ENCODE measurements at places on chromosomes 1 and 21.
A peak's percentile ranks its signal among the peaks of the same experiment; 100 is the strongest.

- DNase-seq: peak; percentile 15
Observed at GRCh38 chr21:31558189-31558961, 101.1 kb upstream of the SOD1 start.

GRCh38 chr1:52683367-52683940 is 14.7 kb downstream of the COA7 start:
- DNase-seq: no peak

GRCh38 chr1:10347109-10347508 is 51.8 kb upstream of the PGD start:
- no peak for DNase-seq

GRCh38 chr1:233005703-233006102 is 55.3 kb downstream of the NTPCR start:
- DNase-seq: no peak

GRCh38 chr1:193569096-193569982 is 382.9 kb upstream of the B3GALT2 start:
- DNase-seq: no peak

GRCh38 chr1:151713874-151714273 is 2.7 kb downstream of the CELF3 start:
- no peak for DNase-seq

GRCh38 chr1:46530791-46531409 is 20.5 kb downstream of the KNCN start:
- no peak for DNase-seq

GRCh38 chr21:44681152-44681551 is 811 bp downstream of the KRTAP12-1 start:
- no peak for DNase-seq

GRCh38 chr1:174408146-174408545 is 39.6 kb upstream of the GPR52 start:
- no peak for DNase-seq

- DNase-seq: no peak
Observed at GRCh38 chr1:170567214-170567613, 35.2 kb downstream of the GORAB start.

DNA sequence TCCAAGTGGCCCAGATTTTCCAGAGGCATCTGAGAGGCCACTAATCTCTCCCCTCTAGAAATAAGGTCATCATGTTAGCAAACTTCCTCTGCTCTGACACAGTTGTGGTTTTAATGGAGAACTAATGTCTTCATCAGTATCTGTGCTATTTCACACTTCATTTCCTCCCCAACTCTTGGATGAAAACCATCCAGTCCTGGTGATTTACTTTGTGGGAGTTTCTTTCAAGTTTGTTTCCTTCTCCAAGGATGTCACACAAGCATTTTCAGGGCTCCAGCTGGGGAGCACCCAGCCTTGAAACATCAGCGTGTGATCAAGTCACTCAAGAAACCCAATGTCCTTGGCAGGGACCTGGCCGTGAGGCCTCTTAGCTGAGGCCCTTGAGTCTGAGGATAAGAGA is 38.8 kb downstream of the TBX15 start:
- DNase-seq: no peak

DNA sequence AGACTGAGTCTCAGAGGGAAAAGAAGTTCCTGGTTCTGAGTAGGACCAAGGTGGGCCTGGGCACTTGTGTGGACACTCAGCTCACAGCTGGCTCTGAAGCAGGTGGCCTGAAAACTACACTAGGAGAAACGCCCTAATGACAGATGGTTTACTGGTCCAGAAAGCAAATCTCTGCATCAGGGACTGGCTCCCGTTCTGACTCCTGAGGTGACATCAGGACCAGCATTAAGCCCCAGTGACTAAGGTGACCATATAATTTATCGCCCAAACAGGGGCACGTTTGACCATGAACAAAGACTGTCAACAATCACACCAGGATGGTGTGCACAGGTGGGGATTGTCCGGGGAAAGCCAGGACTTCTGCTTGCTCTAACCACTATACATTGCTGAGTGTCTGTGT is 12.2 kb upstream of the CD34 start:
- DNase-seq: no peak

DNA sequence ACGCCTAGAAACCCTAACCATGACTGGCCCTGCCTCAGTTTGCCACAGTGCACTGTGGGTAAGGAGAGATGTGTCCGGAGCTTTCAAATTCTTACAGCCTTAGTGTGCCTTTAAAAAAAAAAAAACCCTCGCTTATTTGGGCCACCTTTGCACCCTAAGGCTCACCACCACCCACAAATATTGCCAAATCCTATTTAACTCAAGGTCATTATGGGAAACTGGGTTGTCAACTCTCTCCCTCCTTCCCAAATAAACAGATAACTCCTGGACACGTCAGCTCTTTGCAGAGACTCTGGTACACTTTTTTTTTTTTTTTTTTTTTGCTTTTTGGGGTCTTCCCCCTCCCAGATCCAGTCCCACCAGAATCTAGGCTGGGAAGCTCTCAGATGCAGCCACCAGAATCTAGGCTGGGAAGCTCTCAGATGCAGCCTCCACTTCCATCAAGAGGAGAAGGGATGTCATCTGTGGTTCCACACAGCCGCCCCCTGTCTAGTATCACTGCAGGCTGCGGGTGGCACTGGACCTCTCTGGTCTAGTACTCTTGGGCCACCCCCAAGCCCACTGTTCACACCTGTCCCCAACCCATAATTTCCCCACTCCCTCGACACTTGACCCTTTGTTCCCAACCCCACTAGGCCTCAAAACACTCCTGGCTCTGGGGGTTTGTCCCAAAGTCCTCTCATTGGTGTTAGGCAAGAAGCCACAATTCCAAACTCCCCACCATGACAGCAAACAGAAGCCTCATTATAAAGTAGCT is 3.4 kb downstream of the DHRS3 start:
- DNase-seq: no peak

DNA sequence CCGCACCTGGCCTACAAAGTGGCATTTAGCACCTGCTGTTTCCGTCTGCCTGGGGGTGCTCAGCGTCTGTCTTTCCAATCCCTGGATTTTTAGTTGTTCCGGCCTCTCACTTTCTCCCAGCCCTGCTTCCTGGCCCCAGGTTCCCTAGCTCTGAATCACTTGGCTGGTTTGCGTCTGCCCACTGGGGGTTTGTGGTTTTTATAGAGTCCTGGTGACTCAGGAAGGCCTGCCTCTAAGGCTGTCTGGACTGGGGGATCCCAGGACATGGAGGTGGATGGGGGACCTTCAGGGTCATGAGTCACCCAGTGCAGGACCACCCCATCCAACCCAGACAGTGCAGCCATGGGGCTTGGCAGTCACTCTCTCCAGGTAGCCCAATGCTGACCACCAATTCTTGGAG is 53.5 kb downstream of the MRPL37 start:
- no peak for DNase-seq

DNA sequence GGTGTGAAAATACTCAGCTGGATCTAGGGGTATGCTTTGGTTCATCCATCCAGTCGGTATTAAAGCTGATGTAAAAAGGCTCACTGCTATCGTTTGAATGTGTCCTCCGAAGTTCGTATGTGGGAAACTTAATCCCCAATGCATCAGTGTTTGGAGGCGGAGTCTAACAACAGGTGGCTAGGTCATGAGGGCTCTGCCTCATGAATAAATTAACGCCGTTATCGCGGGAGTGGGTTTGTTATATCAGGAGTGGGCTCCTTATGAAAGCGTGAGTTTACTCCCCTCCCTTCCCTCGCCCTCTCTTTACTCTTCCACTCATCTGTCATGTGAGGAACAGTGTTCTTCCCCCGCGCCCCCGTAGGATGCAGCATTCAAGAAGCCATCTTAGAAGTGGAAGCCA is 48.9 kb upstream of the ZNF281 start:
- no peak for DNase-seq

DNA sequence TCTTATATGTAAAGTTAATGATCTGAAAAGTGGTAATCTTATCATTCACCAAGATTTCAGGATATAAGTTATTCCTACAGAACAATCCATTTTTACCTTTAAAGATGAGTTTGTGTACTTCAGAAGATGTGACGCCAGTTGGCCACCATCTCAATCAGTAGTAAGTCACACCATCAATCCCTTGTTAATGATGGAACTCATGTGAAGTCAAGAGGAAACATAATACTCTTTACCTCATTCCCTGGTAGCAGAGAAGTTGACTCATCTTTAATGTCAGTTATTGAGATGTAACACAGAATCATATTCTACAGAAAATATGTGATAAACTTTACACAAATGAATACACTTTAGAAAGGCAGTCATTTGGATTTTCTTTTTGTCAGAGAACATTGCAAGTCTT is 38.2 kb downstream of the MRPL39 start:
- no peak for DNase-seq

DNA sequence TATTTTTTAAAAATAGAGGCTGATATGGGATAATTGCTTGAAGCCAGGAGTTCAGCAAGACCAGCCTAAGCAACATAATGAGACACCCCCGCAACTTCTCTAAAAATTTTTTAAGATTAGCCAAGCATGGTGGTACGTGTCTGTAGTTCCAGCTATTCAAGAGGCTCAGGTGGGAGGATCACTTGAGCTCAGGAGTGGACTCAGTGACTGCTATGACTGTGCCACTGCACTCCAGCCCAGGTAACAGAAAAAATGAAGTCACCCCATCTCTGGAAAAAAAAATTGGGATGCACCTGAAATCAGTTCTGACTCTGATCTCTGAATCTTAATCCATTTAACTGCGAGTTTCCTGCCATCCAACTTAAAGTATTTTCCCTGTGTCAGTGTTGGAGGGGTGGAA is 124.2 kb downstream of the MRPS6 start:
- no peak for DNase-seq

DNA sequence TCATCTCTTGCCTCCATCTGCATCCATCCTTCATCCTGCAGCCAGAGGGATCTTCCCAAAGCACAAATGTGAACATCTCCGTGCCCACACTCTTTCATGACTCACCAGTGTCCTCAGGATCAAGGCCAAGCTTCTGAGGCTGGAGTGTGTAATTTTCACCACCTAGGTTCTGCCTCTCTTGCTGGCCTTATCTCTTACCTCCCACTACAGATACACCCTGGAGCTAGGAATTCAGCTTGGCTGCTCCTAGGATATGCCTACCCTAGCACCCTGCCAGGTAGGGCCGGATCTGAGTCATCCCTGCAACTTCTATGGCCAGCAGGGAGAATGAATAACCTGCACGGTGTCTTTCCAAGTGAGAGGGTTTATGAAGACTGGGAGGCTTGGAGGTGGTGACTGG is 208.7 kb upstream of the CSF3R start:
- no peak for DNase-seq

DNA sequence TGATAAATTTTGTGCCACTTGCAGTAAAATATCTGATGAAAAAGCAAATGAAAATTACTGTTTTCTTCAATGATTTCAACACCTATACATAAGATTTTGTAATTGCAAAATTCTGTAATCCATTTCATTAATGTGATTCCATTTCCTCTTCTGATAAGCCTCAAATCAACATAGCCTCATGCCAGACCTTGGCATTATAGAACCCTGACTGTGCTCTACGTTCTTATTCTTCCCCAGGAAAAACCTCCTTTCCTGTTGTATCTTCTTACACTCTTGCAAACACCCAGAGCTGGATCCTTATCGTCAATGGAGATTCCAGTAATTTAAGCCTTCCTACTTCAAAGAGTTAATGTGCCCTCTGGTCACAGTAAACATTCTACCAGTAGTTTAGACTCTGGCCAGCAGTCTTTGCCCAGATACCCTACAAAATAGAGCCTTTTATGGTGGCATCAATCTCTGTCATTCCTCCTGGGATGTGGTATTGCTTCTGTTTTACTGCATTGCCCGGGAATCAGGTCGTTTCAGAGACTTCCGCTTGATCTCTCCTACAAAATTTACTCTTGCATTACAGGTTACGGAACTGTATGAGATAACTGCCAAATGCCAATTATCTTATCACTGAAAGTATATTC is 48.5 kb upstream of the CHRM3 start:
- no peak for DNase-seq

- DNase-seq: no peak
Observed at GRCh38 chr1:25620211-25620610, 3.6 kb downstream of the MAN1C1 start.

- DNase-seq: no peak
Observed at GRCh38 chr1:182229921-182230491, 161.6 kb downstream of the GLUL start.

DNA sequence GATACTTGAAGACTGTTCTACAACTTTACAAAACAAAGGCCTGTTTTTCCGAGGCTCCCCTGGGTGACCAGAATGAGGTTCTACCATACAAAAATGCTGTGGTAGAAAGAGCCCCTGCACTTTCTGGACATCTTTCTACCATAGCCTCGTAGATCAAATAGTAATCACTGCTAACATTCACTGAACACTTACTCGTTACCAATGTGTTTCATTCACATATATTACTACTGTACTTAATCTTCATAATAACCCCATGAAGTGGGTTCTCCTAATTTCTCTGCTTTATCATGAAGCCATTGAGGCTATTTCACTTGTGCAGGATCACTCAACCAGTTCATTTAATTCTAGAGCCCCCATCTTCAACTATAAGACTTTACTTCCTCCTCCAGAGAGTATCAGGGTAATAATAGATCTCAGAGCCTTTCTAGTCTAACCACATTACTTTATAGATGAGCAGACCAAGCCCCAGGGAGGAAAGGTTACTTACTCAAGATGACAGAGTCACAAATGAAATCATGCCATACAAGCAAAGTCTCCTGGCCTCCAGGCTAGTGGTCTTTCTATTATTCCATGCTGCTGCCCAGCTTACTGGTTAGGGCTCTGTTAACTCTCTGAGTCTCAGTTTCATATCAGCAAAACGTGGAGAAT is 46.7 kb upstream of the OSBPL9 start:
- no peak for DNase-seq

DNA sequence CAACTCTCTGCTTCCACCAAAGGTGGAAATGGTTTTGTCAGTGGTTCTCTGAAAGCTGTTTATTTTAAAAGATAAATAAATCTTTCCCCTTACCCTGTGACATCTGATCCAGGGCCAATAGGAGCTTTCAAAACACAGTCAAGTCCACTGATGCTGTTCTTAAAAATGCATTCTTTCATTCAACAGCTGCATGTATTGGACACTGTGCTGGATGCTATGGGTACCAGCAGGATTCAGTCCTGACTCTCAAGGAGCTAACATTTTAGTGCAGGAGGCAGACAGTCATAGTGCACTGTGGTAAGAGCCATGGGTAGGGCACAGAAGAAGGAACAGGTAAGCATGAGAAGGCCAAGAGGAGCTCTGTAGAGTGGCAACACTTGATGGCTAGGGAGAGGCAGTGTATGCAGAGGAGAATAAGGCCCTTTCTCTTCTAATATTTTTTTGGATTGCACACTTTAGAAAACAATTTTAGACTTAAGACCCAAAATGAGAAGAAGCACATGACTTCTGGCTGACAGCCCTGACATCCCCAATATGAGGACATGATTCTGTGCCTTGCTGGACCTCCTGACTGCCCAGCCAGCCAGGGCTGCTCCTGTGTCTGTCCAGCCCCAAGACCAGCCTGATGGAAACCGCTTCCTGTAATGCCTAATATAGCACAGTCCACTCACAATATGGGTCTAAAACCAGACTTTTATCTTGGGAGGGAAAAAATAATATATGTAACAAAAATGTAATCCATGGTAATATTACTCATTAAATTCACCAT is 207.3 kb downstream of the SDCCAG8 start:
- no peak for DNase-seq

GRCh38 chr1:76080552-76081079 is 6.1 kb downstream of the ST6GALNAC3 start:
- DNase-seq: no peak

GRCh38 chr1:54710434-54710833 is 5.2 kb upstream of the TTC4 start:
- no peak for DNase-seq

GRCh38 chr1:11955221-11955620 is 20.7 kb downstream of the PLOD1 start:
- DNase-seq: no peak

All from T-helper 9 cell (primary cell).